ENCODE measurements at places on chromosomes 6 and 20. TPM values are rescaled to one million over a fixed set of nuclear protein-coding genes. Genes with fewer than 3 reads are reported as not detected.

DNA sequence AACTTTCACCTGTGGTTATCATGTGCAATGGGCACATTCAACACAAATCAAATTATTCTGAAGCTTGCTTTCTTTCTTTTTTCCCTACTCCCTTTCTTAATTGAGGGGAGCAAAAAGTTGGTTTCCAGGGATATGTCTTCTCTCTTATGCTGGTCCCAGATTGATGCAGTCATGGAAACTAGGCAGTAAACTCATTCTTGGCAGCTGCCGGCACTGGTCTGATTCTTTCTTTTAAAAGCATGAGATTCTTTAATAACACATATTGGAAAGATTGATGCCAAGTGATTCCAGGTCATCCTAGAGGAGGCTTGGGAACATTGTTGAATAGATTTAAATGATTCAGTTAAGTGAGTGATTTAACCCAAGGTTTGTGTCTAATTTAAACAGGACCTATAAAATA, 29.0 kb downstream of the PTPRA start:
- DNase-seq = no peak

- no peak for DNase-seq
Measured at GRCh38 chr6:39453241-39453640, 130.7 kb upstream of the KCNK16 start.

DNA sequence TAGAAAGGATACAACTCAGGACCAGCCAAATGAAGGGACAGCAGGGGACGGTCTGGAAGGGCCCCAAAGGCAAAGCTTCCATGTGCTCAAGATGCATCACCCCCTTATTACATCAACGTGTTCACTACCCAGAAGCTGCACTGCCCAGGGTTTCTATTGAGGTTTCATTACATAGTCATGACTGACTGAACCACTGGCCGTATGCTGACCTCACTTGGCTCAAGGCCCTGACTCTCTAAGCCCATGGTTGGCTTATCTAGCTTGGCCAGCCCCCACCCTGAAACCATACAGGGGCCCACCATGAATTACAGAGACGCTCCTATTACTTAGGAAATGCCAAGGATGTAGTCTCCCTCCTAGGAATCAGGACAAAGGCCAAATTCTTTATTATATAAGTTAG, 179.4 kb downstream of the FOXC1 start:
- no peak for DNase-seq

The ATXN1 gene
- 45.6 TPM for total RNA-seq

The NHLRC1 gene
- total RNA-seq = 3.1 TPM

GRCh38 chr6:160272707-160273106, 14.1 kb upstream of the SLC22A2 start:
- no peak for DNase-seq

The RBPJL gene
- not detected for total RNA-seq

Data from Peyer's patch (tissue), 4 donors.